GM19239 (cell line): ENCODE measurements at places on chromosomes 7 and 10.

GRCh38 chr7:54811041-54811845 lies 52.2 kb upstream of the SEC61G start:
- no peak for DNase-seq

DNA sequence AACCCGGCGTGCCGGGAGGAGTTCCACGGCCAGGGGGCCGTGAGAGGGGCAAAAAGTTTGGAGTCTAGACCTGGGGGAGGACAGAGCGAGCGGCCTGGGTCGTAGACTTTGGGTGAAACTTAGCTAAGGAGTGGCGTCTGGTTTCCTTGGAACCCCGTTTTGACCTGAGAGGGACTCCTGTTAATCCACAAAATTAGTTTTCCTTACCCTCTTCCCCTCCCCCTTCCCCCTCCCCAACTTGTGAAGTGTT lies 574 bp downstream of the MARCHF5 start:
- no peak for DNase-seq

DNA sequence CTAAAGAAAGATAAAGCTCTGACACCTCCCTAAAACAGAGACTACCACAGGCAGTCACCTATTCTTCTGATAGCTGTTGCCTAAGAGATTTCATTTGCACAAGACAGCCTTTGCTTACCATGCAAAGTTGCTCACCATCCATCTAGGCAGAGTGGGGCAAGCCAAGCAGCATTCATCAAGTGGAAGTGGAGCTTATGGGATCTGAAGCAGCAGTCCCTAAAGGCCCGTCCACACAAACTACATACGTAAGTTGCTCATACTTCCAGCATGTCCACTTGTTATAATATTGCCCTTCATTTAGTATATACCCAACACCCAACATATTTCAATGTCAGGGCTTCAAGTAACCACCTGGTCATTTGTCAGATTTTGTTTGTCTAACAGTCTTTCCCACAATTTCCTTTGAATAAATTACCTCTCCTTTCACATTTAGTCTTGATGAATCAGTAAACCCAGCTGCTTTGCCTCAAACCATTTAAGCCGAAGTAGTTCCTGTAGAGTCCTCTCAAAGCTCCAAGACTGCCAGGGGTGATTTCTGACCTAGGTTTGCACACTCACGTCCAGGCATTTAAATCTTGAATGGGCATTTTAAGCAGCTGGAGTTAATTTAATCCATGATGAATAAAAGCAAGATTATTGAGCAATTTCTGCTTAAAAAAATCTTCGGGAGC lies 67.9 kb downstream of the ATAD1 start:
- no peak for DNase-seq

GRCh38 chr10:23139677-23140076 lies 44.3 kb downstream of the MSRB2 start:
- DNase-seq, result no peak

DNA sequence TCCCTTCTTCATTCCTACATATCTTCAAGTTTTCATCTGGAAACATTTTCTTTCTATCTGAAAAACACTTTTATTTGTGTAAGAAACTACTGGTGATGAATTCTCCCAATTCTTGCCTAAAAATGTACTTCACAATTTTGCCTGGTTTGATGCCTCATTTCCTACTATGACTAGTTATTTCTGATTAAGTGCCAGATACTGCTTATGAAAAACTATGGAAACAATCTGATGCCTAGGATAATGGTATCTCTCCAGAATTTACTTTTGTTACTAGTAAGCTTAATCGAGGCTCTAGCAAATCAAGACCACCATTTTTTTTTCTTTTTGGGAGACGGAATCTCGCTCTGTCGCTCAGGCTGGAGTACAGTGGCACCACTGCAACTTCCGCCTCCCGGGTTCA lies 31.3 kb downstream of the CACUL1 start:
- DNase-seq, result no peak

DNA sequence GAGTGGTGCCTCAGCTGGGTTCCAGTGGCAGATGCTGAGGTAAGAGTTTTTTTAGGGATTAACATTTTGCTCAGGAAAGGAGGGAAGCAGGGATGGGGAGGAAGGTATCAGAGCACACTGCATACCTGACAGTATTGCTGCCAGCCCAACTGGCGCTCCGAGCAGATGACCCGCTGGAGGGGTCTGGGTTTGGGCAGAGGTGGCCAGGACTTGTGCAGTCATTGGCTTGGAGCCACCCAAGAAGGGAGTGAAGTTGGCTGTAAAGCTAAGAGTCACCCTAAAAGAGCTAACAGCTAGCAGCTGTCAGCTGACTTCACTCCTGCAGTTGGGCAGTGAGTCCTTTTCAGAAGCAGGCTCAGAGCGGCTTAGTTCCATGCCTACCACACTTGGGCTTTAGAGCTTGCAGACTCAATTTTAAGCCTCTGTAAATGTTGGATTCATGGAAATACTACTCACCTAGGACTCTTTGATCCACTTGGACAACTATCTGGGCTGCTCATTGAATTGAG lies 5.8 kb upstream of the ARHGAP22 start:
- no peak for DNase-seq

GRCh38 chr7:135328053-135328452 lies 94.4 kb downstream of the STRA8 start:
- no peak for DNase-seq

GRCh38 chr10:14801723-14802122 lies 27.0 kb upstream of the FAM107B start:
- DNase-seq, result no peak

DNA sequence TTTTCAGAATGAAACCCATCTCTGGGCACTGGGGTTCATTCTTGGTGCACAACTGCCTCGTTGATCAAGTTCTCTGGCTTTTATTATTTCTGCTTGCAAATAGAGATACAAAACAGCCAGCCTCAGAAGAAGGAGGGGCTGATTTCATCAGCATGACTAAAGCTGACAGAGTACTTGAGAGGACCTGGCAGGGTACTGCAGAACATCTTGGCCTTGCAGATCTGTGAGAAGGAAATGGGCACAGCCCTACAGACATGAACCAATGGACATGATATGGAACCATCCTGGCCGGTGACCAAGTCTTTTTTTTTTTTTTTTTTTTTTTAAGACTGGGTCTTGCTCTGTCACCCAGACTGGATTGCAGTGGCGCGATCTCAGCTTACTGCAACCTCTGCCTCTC lies 240.6 kb downstream of the VTI1A start:
- no peak for DNase-seq

DNA sequence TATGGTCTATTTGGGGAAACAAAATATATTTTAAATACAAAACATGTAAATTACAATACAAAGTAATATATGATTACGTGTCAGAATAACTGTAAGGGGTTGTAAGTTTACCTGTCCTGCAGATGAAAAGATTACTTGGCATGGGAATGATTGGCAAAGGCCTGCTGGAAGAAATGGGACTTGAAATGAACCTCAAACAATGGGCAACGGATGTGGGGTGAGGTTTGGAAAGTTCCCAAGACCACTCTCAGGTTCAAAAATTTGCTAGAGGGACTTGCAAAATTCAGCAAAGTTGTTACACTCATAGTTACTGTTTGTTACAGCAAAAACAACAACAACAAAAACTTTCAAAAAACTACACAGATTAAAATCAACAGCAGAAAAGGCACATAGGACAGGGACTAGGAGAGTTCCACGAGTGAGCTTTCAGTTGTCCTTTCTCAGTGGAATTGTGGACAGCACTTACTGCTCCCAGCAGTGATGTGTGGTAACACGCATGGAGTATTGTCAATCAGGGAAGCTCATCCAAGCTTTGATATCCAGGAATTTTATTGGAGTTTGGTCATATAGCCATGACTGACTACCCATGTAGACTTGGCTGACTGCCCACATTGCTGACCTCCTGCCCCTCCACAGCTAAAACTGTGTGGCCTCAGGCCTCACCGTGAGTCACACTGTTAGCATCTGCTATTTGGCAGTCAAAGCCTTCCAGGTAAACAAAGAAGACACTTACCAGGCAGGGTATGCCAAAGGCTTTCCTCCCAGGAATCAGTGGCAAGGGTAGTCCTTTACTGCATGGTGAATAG lies 43.8 kb downstream of the EXOC6 start:
- DNase-seq, result no peak

- DNase-seq, result no peak
Observed at GRCh38 chr7:111756687-111757178, 194.4 kb upstream of the IMMP2L start.

DNA sequence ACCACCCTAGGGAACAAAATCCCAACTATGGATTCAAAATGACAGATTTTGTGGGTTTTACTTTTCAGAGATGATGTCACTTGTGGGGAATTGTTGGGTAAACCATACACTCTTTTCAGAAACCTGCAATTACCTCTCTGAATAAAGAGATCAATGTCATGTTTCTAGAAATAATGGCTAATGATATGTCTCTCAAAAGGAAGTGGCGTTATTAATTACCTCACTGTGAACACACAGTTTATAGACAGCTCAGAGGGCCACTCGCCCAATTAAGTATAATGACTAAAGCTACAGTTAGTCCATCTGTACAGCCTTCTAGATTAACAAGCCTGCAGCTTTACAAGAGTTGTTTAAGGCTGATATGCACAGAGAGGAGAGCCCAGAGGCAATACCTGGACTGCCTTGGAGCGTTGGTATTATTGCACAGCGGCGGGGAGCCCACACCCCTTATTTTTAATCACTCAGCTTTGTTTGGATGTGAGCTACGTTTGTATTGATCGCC lies 79.5 kb downstream of the RAB11FIP2 start:
- no peak for DNase-seq

- DNase-seq, result no peak
Observed at GRCh38 chr7:72106405-72106804, 305.7 kb downstream of the CALN1 start.

- DNase-seq, result peak; percentile 68
Observed at GRCh38 chr10:48981310-48981907, 41.8 kb upstream of the LRRC18 start.

GRCh38 chr7:5822742-5823503 lies 41.5 kb upstream of the RNF216 start:
- DNase-seq, result peak; percentile 94

DNA sequence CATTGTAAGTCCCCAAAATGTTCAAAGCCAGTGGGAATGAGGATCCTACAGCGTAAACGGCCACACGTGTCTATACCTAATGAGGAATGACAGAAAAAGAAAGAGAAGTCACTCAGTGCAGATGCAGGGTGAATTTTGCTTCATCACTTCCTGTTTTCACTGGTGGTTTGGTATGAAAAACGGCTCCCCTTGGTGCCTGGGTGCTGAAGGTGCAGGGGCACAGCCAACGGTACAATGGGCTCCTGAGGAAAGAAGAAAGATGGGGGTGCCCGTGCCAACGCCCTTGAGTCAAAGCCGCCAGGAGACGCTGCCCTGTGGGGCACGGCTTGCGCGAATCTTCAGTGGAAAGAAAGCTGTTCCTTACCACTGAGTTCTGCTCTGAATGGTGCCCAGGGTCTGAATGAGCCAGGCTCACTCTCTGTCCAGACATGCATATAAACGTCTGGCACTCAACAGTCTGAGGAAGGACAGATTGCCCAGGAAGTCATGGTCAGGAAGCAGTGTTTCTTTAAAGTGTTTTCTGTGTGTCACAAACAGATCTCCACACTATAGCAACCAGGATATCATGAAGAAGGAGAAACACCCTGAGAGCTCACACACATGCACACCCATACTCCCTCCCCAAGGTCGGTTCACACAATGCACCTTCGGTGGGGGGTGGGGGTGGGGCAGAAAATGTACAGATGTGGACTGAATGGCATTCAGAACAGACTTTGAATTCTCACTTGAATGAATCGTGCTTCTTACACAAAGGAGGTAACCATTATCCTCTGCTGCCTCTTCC lies 105.8 kb downstream of the ELMO1 start:
- DNase-seq, result no peak

GRCh38 chr10:95518455-95519452 lies 42.4 kb downstream of the SORBS1 start:
- DNase-seq, result no peak

GRCh38 chr10:44733501-44734488 lies 177.3 kb upstream of the TMEM72 start:
- no peak for DNase-seq

- no peak for DNase-seq
Observed at GRCh38 chr7:90290244-90291113, 30.6 kb downstream of the FAM237B start.

DNA sequence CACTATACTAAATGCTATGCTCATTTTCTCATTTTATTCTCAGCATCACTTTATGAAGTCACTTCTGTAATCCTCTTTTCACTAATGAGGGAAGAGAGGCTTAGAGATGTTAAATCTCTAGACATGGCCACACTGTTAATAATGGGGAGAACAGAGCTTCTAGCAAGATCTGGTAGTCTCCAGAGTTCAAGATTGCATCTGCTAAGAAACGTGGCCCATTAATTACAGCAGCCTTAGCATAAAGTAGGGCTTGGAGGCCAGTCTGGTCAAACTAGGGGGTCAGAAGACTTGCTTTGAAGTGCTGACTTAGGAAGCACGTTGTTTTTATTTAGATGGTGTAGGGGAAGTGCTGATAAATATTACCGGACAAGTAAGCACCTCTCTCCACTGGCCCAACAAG lies 29.3 kb downstream of the ARL4A start:
- no peak for DNase-seq

- DNase-seq, result no peak
Observed at GRCh38 chr10:101672536-101672935, 22.4 kb downstream of the FBXW4 start.

DNA sequence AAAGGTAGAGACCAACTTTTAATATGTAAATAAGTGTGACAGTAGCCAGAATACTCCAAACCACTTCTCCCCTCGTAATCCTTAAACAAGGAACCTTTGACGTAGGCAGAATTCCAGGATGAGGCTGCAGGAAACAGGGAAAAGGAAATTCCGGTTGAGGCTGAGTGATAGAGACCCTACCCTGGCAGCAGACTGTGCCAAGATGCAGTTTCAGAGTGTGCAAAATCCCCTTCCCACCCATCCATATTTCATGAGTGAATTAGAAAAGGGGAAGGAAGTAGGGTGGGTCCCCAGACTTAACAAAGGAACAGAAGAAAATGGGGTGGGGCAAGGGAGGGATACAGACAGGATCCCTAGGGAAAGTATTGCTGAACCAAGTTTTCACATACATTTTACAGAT lies 143.0 kb downstream of the RAPGEF5 start:
- DNase-seq, result no peak

- DNase-seq, result peak; percentile 62
Observed at GRCh38 chr7:101743241-101743994, 74.0 kb upstream of the CUX1 start.

GRCh38 chr7:34451923-34452322 lies 206.1 kb upstream of the NPSR1 start:
- DNase-seq, result no peak

- no peak for DNase-seq
Observed at GRCh38 chr10:34313353-34313752, 501.7 kb downstream of the PARD3 start.

- no peak for DNase-seq
Observed at GRCh38 chr10:128070721-128071416, 55.4 kb downstream of the MKI67 start.
